NCI-H187 treated with DMSO at 0.1 percent for 48 hours (cell line): ENCODE measurements at places on chromosomes 13 and 19.

DNA sequence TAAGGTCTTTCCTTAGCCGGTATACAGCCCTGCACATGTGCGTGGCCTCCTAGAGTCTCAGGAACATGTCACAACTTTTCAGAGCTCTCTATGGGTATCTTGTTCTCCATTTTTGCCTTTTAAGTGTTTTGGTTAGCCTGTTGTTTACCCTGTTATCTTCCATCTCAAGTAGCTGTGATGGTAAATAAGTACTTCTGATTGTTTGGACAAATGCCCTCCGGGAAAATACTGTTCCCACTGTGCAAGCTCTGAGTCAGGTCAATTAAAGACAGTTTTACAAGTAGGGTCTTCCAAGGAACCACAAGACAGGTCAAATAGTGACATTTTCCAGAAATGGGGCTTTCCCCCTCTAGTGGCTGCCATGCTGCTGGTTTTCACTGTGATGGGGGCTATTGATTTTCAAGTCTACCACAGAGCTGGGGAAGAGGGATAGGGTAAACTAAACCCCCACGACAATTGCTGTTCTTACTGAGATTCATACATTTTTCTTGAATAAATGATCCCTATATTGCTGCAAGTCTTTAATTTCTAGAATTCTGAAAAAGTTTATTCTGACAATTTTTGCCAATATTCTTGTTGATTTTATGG is 109.5 kb downstream of the TM9SF2 start:
- DNase-seq = no peak

- no peak for DNase-seq
Observed at GRCh38 chr13:29564373-29564772, 31.1 kb downstream of the SLC7A1 start.

GRCh38 chr13:79405501-79405830 is 589 bp downstream of the RBM26 start:
- DNase-seq = no peak

DNA sequence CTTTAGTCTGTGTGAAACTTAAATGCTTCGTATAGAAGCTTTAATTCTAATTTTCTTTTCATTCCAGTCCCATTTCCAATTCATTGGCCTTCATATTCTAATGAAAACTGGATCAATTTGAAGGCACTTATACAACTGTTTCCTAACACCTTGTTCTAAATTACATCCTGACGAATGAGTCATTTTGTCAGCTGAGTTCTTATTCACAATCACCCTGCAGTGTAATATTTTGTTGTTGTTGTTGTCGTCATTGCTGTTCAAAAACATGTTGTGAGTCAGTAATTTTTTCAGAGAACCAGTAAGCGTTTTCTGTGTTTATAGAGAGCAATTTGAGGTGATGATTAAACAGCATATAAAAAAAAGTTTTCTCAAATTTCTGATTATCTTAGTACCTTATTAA is 290.0 kb downstream of the PCDH9 start:
- DNase-seq = no peak

GRCh38 chr13:106153876-106154275 is 381.6 kb downstream of the EFNB2 start:
- DNase-seq = no peak

- no peak for DNase-seq
Observed at GRCh38 chr13:48304143-48304876, 759 bp downstream of the RB1 start.

DNA sequence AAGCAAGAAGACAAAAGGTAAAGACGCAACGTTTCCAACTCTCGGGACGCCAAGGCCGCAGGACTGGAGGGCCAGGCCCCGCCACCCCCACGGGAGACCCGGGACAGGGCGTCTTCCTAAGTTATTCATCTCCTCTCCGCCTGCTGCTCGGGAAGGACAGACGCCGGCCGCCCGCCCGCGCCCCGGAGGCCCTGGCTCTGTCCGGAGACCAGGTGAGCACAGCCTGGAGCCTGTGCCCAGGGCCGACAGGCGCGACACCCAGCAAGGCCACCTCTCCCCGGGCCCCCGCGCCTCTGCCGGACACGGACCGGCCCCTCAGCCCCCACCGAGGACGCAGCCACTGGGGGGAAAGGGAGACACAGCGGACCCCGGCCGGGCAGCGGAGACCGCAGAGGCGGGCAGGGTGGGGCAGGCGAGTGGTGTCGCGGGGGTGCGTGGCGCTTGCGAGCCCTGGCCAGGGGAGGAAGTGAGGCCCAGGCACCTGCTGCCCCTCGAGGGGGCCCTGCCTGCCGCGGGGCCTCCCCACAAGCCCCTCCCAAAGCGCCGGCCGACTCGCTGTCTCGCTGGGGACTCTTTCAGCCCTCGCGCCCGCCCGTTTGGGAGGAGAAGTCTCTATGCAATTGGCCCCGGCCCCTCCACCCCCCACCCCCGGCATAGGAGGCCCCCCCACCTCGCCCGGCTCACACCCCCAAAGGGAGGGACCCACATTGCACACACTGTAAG is 17.2 kb downstream of the SMIM24 start:
- no peak for DNase-seq

DNA sequence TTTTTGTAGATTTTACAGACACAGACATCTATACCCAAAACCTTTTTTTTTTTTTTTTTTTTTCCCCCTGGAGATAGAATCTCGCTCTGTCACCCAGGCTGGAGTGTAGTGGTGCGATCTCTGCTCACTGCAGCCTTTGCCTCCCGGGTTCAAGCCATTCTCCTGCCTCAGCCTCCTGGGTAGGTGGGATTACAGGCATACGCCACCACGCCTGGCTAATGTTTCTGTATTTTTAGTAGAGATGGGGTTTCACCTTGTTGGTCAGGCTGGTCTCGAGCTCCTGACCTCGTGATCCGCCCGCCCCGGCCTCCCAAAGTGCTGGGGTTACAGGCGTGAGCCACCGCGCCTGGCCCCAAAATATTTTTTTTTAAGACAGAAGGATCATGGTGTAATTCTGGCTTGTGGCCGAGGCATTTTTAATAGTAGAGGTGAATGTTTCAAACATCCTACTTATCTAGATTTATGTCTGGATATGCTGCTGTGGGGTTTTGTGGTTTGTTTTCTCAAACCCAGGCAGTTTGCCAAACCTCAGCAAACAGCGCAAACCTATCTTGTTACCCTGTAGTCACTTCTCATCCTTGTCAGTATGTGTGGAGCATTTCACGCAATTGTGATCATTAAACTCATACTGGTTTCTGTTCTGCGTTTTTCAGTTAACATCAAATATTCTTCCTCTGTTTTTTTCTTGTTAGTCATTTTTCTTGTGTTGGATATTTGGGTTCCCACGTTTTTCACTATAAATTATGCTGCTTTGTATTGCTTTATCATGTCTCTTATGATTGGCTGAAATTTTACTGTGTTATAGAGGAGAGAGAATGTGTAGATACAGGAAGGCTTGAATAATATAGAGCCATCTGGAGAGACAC is 36.2 kb upstream of the GARRE1 start:
- peak; percentile 68 for DNase-seq

- DNase-seq = no peak
Observed at GRCh38 chr19:15200553-15201364, at the start of gene NOTCH3. NOTCH3 (minus strand) TSS chr19:15200995; CDS start chr19:15200905, 90 bp downstream.

DNA sequence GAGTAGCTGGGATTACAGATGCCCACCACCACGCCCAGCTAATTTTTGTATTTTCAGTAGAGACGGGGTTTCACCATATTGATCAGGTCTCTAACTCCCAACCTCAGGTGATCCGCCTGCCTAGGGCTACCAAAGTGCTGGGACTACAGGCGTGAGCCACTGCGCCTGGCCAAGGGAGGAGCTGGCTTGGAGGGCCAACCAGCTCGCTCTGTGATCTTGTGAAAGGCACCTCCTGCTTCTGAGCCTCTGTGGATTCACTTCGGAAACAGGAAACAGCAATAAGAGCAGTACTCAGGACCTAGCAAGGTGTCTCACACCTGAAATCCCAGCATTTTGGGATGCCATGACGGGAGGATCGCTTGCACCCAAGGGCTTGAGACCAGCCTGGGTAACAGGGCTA is 2.0 kb upstream of the ELL start:
- DNase-seq = no peak

- no peak for DNase-seq
Observed at GRCh38 chr19:48975947-48976847, 11.1 kb downstream of the FTL start.

DNA sequence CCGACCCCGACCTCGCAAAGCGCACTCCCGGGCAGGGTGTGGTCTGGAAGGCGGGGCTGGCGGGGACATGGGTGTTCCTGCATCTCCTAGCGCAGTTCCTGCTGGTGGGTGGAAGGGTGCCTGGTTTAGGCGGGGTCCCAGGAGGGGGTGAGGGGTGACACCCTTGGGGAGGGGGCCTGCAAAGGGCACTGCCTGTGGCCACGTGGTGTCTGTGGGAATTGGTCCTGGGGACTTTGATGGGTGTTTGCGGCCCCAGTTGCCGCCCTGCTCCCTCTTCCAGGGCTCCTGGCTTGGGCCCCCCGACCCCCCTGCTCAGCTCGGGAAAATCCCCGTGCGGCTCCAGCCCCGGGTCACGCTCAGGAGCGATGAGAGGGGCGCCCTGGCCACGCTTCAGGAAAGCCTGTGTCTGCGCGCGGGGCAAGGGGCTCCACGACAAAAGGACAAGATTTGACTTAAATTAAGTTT is 19.1 kb downstream of the WTIP start:
- no peak for DNase-seq

GRCh38 chr13:32723987-32724386 is 137.7 kb downstream of the PDS5B start:
- no peak for DNase-seq

DNA sequence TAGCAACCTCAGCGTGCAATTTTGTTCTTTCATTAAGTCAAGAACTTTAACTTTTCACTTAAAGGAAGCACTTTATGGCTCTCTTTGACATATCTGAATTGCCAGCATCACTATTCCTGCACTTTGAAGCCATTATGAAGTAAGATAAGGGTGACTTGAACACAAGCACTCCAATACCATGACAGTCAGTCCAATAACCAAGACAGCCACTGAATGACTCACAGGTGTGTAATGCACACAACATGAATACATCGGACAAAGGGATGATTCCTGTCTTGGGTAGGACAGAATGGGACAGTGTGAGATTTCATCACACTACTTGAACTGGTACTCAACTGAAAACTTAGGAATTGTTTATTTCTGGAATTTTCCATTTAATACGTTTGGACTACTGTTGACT is 233.7 kb upstream of the IPO5 start:
- no peak for DNase-seq

DNA sequence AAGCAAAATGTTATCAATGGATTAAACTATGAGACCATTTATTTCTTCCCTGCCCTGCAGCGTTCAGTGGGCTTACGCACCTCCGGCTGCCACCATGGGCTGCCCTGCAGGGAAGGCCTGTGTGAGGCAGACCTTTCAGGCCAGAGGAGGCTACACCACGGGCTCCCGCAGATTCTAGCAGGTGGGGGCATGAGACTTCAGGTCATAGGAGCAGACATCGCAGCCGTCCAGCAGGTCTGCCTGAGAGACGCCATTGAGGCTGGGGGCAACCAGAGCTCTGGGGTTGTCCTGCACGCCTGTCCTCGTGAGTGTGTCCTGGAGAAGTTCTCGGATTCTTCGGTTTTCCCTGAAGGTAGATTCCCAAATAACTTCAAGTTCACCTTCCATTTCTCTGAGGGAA is 9.4 kb upstream of the SLC7A9 start:
- DNase-seq = no peak

- no peak for DNase-seq
Observed at GRCh38 chr19:57171551-57172081, 4.3 kb upstream of the DUXA start.

- DNase-seq = no peak
Observed at GRCh38 chr13:60583911-60584753, 187.1 kb downstream of the TDRD3 start.

- no peak for DNase-seq
Observed at GRCh38 chr13:49938921-49939320, 2.8 kb upstream of the SPRYD7 start.

DNA sequence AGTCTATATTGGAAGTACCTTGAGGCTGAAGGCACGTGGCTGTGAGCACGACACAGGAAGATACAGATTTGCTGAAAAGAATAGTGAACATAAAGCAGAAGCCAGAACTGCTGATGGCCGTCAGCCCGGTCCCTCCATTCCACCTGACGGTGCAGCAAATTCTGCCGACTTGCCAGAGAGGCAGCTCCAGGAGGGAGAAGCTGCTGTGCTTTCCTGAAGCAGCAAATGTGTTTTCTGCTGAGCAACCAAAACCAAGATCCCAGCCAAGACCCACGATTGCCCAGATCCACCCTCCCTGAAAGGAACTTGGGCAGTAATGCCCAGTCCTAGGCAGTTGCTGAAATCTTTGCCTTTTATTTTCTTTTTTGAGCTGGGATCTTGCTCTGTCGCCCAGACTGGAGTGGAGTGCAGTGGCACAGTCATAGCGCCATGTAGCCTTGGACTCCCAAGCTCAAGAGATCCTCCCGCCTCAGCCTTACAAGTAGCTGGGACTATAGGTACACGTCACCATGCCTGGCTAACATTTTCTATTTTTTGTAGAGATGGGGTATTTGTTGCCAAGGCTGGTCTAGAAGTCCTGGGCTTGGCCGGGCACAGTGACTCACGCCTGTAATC is 7.0 kb upstream of the RCN3 start:
- DNase-seq = no peak

DNA sequence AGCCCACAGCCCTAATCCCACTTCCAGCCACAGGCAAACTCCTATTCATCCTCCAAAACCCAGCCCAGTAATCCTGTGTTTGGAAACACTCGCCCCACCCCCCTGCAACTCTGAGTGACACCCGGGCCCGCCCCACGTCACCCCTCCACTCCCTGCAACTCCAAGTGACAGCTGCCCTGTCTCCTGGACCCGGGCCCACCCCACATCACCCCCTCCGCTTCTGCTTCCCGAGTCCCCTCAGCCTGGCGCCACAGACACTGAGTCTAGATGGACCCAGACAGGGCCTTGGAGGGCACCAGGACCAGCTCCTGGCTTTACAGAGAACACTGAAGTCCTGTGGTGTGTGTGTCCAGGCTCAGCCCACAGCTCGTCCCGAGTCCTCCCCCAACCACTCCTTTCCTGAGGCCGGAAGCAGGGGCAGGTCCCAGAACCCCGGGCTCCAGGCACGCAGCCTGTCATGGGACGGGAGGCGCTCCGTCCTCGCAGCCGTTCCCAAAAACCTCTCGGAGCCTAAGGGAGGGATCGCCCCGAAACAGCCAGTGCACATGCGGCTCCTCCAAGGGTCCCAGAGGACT is 7.7 kb downstream of the REXO1 start:
- no peak for DNase-seq

- DNase-seq = no peak
Observed at GRCh38 chr19:11397089-11397610, 13.0 kb upstream of the EPOR start.

DNA sequence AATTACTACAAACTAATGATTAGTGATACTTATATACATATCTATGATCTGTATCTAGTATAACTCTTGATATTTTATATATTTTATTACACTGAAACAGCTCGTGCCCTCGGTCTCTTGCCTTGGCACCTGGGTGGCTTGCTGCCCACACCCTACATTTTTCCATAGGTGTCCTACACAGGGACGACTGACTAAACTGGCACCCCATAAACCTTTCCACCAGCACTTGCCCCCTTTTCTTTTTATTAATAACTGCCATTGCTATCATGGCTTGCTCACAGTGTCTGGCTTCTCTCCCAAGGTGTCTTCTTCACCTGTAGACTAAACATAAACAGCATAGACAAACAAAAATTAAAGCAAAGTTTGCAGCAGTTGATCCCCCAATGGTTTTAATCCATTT is 30.4 kb downstream of the CLEC4M start:
- DNase-seq = no peak
